ENCODE measurements at places on chromosomes 1 and 21. TPM values are rescaled to one million over a fixed set of nuclear protein-coding genes. Genes with fewer than 3 reads are reported as not detected.

- no peak for DNase-seq
Measured at GRCh38 chr1:172946814-172947507, 103.8 kb downstream of the TNFSF18 start.

DNA sequence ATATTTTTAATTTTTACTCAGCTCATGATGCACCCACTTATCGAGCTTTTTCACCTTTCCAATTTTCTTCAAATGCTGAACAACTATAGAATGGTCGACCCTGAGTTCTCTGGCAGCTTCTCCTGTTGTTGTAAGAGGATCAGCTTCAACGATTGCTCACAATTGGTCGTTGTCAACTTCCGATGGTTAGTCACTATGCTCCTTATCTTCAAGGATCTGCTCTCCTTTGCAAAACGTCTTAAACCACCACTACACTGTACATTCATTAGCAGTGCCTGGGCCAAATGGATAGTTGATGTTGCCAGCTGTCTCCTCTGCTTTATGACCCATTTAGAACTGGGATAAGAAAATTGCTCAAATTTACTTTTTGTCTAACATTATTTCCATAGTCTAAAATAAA, 385.9 kb upstream of the LYPLAL1 start:
- DNase-seq = no peak

DNA sequence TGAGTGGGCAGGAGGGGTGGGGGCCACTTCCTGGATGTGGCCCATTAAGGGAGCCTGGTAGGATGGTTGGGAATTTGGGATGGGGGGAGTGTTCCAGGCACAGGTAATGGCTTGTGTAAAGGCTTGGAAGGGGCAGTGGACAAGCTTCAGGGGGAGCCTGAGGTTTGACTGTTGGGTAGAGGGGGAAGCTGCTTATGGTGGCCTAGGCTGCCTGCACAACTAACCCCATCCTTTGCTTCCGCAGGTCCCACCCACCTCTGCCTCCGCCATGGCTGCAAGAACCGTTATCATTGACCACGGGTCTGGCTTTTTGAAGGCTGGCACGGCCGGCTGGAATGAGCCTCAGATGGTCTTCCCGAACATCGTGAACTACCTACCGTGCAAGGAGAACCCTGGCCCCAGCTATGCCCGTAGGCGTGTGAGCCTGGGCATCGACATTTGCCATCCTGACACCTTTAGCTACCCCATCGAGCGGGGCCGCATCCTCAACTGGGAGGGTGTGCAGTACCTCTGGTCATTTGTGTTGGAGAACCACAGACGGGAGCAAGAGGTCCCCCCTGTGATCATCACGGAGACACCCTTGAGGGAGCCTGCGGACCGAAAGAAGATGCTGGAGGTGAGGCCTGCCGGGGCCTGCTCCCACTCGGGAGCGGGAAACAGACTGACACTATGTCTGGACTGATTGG, 67.8 kb downstream of the ACTL8 start:
- no peak for DNase-seq

GRCh38 chr1:17405898-17406759, 33.3 kb downstream of the RCC2 start:
- DNase-seq = no peak

DNA sequence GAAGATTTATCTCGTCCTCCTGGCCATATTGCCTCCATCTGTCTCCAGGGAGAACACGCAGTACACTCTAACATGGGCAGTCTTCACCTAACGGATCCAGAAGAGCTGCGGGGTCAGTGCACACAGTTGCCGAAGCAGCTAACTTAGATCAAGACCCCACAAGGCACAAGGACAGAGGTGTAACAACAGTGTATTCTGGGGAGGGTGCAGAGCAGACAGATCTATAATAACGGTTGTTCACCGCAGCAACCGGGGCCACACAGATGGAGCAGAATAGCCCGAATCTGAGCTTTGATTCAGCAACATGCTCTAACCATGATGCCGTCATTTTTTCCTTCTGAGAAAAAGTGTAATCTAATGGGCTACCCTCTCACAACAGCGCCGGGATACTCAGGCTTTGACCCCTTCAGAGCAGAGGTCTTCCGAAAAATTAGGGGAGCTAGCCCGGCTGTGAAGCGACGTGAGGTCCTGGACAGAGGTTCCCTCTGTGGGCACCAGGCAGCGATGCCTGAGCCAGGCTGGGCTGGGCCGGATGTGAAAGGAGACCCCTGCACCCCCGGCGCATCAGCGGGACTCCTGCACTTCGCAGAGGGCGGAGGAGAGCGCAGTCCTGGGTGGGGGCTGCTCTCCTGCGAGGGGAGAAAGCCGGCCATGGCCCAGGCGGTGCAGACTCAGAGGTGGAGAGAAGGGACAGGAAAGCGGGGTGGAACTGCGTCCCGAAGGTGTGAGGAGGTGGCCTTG, 57.5 kb downstream of the BCL9 start:
- DNase-seq = no peak

DNA sequence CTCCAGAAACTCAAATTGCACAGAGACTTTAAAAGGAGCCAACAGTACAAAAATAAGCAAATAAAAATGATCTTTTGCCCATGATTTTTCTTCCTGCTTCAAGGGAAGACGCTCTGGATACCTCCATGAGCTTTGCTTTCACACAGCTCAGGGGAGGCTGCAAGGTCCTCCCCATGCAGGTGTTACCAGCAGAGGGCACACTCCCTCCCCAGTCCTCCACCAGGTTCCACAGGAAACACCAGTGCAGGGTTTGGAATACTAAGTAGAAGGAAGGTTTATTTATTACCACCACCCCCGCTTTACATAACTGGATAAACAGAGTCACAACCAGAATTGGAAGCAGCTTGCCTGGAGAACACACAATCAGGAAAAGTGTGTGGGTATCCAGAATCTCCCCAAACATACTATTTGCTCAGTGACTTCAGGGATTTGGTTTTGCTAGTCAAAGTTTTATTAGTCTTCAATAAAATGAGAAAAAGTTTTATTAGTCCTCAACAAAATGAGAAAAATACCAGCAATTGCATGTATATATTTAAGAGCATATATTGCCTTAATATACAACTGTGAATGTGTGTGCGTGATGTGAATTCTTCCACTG, 37.3 kb downstream of the HSD3B1 start:
- no peak for DNase-seq

DNA sequence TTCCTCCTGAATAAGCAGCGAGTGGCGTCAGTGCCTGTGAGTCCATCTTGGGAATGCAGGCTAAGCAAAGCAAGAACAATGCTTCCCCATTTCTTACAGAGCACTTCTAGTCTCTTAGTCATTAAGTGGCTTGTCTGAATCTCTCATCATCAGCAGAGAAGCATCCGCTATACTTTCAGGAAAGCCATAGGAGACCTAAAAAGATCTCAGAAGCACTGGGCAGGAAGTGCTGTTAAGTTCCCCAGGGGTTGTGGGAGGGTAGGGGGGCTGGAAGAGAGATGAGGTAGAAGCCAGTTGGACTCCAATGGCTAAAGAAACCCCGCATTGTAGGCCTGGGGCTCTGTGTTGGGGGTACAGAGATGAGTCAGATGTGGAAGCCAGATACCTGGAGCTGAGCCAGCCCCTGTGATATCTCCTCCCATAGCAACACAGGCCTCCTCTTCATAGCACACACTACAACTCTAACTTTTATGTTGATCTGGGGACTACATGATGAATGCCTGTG, 44.9 kb downstream of the SYT6 start:
- no peak for DNase-seq

DNA sequence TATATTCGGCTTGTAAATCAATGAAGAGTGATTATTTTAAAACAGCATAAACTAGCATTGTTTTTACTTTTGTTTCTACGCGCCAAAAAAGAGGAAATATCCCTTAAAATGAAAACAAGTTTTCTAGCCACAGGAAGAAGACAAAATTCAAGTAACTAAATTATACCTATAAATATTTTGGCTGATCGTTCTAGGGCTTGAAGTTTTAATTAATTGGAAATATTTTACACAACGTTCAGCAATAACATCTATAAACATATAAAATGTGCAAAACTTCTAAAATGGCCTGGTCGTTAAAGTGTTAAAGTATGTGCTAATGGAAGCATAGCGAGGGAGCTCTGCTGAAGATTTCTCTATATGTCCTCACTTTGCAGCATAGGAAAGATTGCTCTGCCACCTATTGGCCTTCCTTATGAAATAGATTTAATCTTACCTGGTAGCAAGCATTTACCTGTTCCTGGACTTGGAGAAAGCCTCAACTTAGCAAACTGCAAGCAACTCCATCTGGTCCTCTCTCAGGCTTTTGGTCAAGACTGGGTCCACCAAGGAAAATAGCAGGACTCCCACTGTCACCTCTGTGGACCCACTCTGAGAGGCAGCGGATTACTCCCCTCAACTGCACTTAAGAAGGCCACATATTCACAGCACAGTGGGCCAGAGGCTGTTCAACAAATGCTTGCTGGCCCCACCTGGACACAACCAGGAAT, 351.3 kb upstream of the RUNX1 start:
- peak; percentile 42 for DNase-seq

DNA sequence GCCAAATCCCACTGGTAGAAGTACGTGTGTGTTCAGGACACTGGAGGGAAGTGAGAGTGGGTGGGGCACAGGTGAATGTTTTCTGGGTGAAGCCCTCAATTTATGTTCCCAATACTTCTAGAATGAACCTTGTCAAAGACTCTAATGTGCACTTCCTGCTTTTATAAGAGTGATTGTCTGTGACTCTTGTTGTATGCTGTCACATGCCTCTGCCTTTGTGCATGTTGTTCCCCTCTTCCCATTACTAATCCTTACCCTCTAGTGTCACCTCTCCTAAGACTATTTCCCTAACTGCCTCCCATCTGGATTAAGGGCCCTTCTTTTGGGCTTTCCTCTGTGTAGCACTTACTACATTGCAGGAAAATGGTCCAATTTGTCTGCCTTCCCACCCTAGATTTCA, 2.5 kb upstream of the LINGO4 start:
- no peak for DNase-seq

DNA sequence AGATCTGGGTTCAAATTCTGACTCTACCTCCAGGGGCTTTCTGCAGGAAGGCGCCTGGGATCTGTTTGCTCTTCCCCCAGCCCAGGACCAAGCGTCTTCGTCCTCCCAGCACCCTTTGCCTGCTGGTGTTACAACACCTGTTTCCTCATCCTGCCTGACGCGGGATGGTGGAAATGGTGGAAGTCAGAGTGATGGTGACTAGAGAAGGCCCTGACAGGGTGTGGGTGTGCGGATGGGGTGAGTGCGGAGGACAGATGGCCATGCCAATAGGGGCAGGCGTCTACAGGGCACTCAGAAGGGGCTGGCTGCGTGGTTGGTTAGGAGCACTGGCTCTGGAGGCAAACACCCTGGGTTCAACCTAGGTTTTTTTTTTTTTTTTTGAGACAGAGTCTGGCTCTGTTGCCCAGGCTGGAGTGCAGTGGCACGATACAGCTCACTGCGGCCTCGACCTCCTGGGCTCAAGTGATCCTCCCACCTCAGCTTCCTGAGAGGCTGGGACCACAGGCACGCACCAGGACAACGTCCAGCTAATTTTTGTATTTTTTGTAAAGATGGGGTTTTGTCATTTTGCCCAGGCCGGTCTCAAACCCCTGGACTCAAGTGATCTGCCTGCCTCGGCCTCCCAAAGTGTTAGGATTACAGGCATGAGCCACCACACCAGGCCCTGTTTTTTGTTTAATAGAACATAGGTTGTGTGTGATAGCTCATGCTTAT, 1.5 kb downstream of the THEMIS2 start:
- DNase-seq = no peak

GRCh38 chr1:244052016-244052727, 1.1 kb downstream of the ZBTB18 start:
- DNase-seq = no peak

DNA sequence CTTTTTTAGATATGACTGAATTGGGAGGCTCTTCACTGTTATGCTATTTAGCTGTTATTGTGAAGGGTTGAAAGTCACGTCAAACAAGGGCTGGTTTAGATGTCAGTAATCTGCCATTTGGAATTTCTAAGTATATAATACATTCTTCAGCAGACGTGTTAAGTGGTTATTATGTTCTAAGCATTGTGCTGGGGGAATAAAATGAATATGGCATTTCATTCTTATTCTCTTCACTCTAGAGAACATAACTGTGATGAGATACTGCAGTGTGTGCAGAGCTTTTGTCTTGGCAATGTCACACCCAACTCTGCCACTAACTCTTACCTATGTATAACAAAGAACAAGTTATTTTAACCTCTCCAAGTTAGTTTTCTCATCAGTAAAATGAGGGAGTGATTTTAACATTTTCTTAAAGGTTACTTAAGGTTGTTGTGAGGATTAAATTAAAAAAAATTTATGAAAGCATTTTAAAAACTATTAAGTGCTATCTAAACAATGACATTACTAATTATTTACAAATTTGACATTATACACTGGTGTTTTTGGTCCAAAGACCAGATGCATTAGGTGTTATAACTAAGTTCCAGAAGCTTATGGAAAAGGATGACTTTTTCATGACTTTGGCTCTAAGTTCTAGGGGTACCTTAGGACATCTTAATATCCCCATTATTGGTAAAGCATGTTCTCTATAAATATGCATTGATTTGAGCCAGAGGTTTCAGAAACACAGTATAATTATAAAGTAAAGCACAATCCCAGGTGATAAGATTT, 58.3 kb downstream of the SLC30A7 start:
- DNase-seq = no peak

The GOLT1A gene
- 2.8 TPM for polyA plus RNA-seq

The ZBTB8A gene
- polyA plus RNA-seq = 21.1 TPM

The BSND gene
- polyA plus RNA-seq = 4.5 TPM

The EFNA3 gene
- polyA plus RNA-seq = 5.7 TPM

The CA6 gene
- polyA plus RNA-seq = not detected

The HAO2 gene
- 100 TPM for polyA plus RNA-seq

The MROH7 gene
- 6.8 TPM for polyA plus RNA-seq

The CYP4A22 gene
- polyA plus RNA-seq = 5.4 TPM

The SON gene
- polyA plus RNA-seq = 371 TPM

Data from left renal pelvis (tissue), 4 donors.